ENCODE measurements at places on chromosomes 4 and X. TPM values are rescaled to one million over a fixed set of nuclear protein-coding genes. Genes with fewer than 3 reads are reported as not detected.

The SLC38A5 gene
- 39.8 TPM for total RNA-seq

The GAGE1 gene
- total RNA-seq: not detected

The GAB1 gene
- 5.5 TPM for total RNA-seq

The RASL11B gene
- not detected for total RNA-seq

The CYSLTR1 gene
- 1.5 TPM for total RNA-seq
